A549 (cell line): ENCODE measurements at places on chromosomes 5 and 9. TPM values are rescaled to one million over a fixed set of nuclear protein-coding genes. Genes with fewer than 3 reads are reported as not detected.

MFAP3 gene
- 23.9 to 26.2 TPM (median 25.1 TPM) in 3 replicates for polyA plus RNA-seq

C9orf50 gene
- polyA plus RNA-seq, result 0.05 TPM in 1 of 3 replicates, not detected in the others

PAEP gene
- polyA plus RNA-seq, result not detected in 3 replicates

PRRX2 gene
- polyA plus RNA-seq, result 2.2 to 2.7 TPM (median 2.3 TPM) in 3 replicates

PCDHGB6 gene
- 0.08 to 0.09 TPM (median 0.09 TPM) in 3 replicates for polyA plus RNA-seq

ZNF608 gene
- 0.43 to 0.77 TPM (median 0.66 TPM) in 3 replicates for polyA plus RNA-seq

PCDHGB1 gene
- 1.3 to 1.6 TPM (median 1.5 TPM) in 3 replicates for polyA plus RNA-seq

POC5 gene
- 11.5 to 14.1 TPM (median 12.7 TPM) in 3 replicates for polyA plus RNA-seq

ACTBL2 gene
- polyA plus RNA-seq, result 0.06 to 0.11 TPM (median 0.09 TPM) in 3 replicates

SEMA4D gene
- polyA plus RNA-seq, result 4.5 to 7.2 TPM (median 5.8 TPM) in 3 replicates

AMBP gene
- 6.1 to 9.2 TPM (median 6.8 TPM) in 3 replicates for polyA plus RNA-seq

NXNL2 gene
- 0.70 to 0.92 TPM (median 0.71 TPM) in 3 replicates for polyA plus RNA-seq

TLX3 gene
- polyA plus RNA-seq, result not detected in 3 replicates

OGN gene
- polyA plus RNA-seq, result not detected in 3 replicates

DNA sequence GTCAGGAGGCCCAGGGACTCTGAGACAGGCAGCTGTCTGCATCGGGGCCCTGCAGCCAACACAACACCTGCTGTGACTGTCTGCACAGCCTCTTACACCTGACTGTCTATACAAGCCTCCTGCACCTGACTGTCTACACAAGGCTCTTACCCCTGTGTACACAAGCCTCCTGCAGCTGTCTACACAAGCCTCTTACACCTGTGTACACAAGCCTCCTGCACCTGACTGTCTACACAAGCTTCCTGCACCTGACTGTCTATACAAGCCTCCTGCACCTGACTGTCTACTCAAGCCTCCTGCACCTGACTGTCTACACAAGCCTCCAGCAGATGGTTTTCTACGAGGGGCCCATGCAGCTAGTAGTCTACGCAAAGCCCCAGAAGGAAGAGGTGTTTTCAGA, 18.6 kb downstream of the IRX2 start:
- DNase-seq, result no peak

GRCh38 chr5:88769165-88769564, 113.8 kb downstream of the MEF2C start:
- no peak for DNase-seq

- peak; percentile 8 for DNase-seq
Observed at GRCh38 chr9:20623748-20624124, 1.4 kb upstream of the MLLT3 start.

- DNase-seq, result peak; percentile 28
Observed at GRCh38 chr5:133926489-133927299, 41.7 kb downstream of the C5orf15 start.

- DNase-seq, result no peak
Observed at GRCh38 chr5:179177711-179178575, 117.8 kb downstream of the ZNF354C start.

DNA sequence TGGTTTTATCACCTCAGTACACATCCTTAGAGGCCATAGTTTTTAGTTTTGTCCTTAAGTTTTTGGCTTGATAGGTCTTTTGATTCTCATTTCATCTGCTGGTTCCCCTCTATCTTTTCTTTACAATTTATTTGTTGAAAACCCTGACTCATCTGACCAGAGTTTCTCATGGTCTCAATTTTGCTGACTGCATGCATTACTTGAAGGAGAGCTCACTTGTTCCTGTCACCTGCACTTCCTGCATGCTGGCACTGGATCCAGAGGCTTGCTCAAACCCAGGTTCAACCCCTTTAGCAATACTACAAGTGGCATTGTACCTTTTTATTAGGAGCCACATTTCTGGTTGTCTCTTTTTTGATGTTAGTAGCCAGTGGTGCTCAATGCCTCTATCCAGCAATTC, 26.7 kb downstream of the FBXO10 start:
- DNase-seq, result no peak

DNA sequence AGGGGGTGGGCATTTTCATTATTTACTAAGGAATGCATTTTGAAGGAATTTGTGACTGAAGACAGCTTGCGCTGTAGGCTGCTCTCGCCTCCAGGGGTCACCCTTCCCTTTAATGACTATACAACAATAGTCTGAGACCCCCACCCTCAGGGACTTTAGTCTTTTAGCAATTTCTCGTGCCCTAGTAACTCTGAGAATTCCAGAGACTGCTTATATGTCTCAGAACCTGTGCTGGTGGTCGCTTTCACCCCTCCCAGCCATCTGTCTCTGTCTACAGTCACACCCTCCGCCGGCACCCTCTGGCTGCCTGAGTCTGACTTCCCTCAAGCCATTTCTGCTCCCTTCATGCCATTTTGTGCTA, 671.4 kb downstream of the NR2F1-AS1 start:
- DNase-seq, result peak; percentile 17

DNA sequence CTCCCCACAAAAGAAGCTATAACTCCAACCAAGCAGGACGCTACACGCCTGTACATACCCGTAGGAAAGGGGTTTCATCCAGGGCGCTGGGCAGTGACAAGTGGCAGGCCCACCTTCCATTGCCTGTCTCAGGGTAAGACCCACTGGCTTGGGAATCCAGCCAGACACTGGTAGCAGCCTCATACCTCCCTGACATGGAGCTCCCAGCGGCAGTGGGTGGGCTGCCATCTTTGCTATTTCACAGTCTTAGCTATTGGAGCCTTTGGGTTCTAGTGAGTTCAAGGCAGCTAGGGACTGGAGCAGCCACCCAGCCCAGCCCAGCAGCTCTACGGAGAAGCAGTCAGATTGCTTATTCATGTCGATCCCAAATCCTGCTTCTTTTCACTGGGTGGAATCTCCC, 3.4 kb upstream of the IFNA10 start:
- DNase-seq, result no peak

GRCh38 chr5:160250226-160250625, 20.9 kb downstream of the FABP6 start:
- no peak for DNase-seq

DNA sequence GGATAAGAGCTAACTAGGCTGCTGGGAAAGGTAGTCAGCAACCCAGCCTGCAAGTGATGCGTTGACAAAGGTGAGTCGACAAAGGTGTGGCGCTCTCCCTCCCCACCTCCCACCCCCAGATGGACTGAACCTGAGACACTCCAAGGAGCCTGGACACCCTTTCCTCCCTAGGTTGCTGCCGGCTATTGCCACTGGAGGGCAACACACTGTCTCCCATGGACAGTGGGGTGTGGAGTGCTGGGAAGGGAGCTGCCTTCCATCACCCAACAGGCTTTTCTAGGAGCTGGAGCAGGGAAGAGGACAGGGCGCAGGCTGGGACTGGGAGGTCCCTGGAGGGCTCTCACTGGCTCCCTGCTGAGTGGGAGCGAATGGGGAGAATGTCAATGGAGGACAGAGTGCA, 75.4 kb upstream of the ARAP3 start:
- DNase-seq, result peak; percentile 72

DNA sequence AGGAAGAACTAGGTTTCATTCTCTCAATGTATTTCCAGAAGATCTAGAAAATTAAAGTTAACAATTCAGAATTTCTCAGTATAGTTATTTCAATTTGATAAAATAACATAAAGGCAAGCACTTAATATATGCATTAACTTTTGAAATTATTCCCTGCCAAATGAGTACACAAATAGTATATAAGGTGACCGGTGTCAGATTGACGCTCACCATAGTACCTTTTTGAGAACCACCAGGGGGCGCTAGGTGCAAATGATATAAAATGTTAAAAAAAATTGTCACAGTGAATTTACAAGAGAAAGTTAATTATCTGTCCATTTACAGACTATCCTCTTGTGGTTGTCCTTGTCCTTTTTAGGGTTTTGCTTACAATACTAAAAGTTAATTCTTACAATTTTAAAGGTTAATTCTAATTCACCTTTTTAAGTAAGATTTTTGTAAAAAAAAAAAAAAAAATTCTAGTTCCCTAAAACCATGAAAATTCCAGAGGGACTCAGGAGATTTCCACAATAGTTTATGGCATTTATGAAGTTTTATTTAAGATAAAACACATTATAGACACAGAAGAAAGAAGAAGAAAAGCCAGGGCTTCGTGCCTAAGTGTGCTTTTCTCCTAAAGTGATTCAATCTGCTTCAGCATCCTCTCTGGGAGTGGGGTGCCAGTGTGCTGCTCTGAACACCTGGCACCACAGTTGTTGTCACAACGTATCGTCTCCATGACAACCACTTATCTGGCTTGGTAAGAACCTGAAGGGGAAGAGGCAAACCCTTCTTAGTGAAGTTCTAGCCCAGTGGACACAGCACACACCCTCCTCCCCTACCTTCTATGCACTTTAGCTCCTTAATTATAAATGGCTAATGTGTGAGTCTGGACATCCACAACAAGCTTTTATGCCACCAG, 1.7 kb downstream of the ADAMTS16 start:
- peak; percentile 71 for DNase-seq

- no peak for DNase-seq
Observed at GRCh38 chr9:12166518-12166917, 526.7 kb upstream of the TYRP1 start.

DNA sequence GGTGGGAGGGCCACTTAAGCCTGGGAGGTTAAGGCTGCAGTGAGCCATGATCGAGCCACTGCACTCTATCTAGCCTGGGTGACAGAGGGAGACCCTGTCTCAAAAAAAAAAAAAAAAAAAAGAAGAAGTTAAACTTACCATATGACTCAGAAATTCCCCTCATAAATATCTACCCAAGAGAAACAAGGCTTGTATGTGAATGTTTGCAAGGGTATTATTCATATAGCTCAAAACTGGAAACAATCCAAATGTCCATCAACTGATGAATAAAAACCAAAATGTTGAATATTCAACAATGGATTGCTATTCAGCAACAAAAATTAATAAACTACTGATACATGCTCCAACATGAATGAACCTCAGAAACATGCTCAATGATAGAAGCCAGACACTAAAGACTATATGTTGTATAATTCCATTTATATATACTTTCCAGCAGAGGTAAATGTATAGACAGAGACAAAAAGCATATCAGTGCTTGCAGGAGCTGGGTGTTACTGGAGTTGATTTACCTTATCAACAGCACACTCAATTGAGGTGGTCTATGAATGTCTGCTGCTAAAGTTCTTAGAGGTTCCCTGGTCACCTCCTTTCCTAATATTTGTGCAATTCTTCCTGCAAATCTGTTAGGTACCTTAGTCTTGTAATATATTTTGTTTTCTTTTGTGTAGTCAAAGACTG, 5.3 kb upstream of the SREK1 start:
- DNase-seq, result no peak
